ENCODE measurements at places on chromosomes 1 and 21. TPM values are rescaled to one million over a fixed set of nuclear protein-coding genes. Genes with fewer than 3 reads are reported as not detected.

The SYNC gene
- 16.4 TPM for total RNA-seq

The LAMC1 gene
- total RNA-seq = 802 TPM

The PCAT6 gene
- not detected for total RNA-seq

The C4BPA gene
- under 0.01 TPM for total RNA-seq

The SPRR2B gene
- not detected for total RNA-seq

The NFASC gene
- 0.17 TPM for total RNA-seq

The TCHH gene
- 0.17 TPM for total RNA-seq

DNA sequence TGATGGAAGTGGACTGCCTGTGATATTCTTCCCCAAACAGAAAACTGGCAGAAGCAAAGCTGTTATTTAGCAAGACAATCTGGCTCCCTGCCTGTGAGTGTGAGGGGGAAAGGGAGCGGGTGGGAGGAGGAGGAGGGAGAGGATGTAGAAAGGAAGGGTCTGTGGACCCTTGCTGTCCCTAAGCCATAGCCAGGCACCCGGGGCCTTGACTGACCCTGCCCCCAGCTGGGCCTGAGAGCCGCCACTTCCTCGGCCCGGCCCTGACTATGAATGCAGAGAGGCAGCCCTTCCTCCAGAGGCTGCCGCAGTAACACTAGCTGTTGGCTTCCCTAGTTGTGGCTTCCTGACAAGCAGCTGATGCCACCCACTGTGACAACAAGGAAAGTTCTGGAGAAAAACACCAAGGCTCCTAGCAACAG lies 13.9 kb downstream of the PLA2G2F start:
- DNase-seq = no peak

DNA sequence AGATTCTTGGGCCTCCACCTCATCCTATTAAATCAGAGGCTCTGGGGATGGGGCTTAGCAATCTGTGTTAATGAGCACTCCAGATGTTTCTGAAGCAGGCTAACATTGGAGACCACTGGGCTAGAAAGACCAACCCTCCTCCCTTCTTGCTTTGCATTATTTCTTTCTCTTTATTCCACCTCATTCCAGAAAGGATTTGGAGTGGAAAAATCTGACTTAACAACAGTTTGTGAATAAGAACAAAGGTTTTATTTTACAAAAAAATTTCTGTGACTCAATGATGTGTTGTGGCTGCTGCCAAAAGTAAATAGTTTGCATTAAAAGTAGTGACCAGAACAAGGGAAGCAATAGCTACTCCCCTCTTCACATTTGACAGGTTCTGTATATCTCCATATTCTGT lies 79.4 kb downstream of the TGFB2 start:
- DNase-seq = no peak

DNA sequence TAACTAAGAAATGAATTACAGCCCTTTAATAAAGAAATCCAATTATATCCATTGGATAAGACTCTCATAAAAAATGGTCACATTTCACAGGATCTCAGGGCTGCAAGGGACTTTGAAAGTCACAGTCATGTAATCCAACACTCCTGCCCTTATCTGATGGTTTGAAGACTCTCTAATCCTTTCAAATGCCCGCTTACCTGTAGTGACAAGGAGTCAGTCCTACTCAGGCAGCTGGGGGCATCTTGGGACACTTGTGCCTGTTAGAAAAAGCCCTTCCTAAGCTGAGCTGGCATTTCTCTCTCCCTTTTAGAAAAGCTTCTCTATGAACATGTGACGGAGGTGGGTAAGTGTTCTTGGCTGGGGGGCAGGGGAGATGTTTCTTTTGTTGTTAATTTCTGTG lies 11.0 kb upstream of the ZNF691 start:
- DNase-seq = no peak

- peak; percentile 99 for DNase-seq
Observed at GRCh38 chr1:201713086-201713810, 115.7 kb upstream of the IPO9 start.

DNA sequence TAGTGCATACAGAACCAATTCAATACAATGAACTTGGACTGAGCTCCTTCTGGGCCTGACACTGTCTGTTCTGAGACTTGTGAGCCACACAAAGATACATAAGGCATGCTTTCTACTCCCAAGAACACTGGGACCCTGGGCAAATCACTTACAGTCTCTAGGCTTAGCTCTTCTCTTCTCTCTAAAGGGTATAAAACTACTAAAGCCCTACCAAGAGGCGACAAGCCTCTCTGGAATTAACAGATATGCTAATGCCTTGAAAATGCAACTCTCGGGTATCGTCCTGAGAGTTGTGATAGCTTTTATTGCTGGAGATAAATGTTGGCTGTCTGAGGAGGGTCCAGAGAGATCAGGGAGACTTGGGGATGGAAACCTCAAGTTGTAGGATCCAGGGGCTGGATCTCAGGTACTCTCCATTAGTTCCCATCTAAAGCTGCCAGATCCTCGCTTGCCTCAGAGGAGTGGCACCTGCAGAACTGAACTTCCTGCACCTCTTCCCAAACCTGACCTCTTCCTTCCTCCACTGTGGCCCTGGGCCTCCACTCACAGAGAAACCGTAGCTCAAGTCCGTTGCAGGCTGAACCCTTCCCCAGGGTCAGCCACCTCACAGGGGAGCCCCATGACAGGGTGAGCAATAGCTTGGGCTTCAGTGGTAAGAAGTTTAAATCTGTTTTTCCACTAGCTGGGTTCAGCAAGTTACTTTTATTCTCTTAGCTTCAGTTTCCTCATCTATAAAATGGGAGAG lies 11.5 kb upstream of the CFAP45 start:
- peak; percentile 34 for DNase-seq

DNA sequence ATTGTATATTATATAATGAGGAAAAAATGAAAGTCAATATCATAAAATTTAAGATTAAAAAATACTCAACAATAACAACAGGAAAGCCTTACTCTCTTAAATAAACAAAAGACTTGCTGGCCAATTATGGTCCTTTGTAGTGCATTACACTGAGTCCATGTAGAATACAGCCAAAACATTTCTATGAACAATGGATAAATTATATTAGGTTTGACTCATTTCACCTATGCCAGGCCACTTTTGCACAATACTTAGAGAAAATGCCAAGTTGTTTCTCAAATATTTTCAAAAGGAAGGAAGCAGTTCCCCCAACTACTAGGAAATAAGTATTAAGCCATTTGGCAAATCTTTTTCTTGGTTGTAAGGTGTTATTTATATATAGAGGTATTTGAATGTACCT lies 19.8 kb upstream of the UCK2 start:
- DNase-seq = peak; percentile 68

DNA sequence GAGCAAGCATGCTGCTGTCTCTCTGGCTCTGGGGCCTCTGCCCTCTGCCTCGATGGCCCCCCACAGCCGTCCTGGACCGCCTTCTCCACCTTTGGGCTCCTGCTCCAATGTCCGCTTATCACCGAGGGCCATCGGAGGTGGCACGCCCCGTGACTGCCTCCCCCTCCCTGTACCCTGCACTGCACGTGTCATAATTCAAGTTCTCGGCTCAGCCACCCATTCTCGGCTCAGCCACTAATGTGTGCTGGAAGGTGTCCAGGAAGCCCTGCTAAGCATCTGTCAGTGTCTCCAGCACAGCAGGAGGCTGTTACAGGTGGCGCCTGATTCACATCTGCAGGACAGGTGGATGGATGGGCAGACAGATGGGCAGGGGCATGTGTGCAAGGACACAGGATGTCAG lies 45.5 kb downstream of the TP73 start:
- no peak for DNase-seq

- peak; percentile 79 for DNase-seq
Observed at GRCh38 chr1:56584910-56585528, 5.7 kb upstream of the PLPP3 start.

GRCh38 chr1:78760858-78761257 lies 111.2 kb downstream of the IFI44 start:
- DNase-seq = no peak

GRCh38 chr1:186183970-186184628 lies 191.0 kb downstream of the TPR start:
- no peak for DNase-seq

- peak; percentile 67 for DNase-seq
Observed at GRCh38 chr1:203628201-203629015, 1.8 kb downstream of the ATP2B4 start.

GRCh38 chr1:216057063-216057462 lies 366.2 kb downstream of the USH2A start:
- DNase-seq = no peak

GRCh38 chr1:54312796-54313316 lies 93.3 kb downstream of the SSBP3 start:
- DNase-seq = peak; percentile 89

DNA sequence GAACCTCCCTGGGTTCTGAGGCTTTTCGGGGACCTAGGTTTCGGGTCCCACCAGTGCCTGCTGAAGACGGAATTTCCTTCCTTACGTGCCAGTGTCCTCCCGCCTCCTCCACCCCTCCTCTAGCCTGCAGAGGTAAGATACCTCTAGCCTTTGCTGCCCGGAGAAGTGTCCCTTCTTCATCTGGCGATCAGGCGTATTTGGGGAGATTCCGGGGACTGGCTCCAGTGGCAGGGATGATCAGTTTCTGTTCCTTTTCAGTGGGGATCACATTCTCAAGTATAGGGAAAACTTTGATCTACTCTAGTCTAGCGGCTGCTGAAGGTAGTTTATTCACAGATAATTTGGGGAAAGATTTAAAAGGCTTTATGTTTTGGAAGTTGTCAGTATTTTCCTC lies 674 bp downstream of the CEP350 start:
- peak; percentile 46 for DNase-seq

DNA sequence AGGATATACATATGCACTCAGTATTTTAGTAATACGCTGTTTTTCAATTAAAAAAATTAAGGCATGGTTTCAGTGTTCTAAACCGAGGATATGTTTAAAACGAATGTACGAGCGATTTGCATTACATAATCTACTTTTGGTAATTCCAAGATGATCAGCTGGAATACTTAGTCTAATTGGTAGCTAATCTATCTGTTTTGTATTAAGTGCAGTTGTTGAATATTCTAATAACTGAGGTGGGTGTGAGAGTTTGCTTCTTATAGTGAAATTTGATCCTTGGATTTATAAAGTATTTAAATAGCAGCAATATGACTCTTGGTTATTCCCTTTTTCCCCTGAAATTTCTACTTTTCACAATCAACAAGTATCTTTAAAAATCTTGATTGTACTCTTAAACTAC lies 1.3 kb downstream of the RNF2 start:
- no peak for DNase-seq

DNA sequence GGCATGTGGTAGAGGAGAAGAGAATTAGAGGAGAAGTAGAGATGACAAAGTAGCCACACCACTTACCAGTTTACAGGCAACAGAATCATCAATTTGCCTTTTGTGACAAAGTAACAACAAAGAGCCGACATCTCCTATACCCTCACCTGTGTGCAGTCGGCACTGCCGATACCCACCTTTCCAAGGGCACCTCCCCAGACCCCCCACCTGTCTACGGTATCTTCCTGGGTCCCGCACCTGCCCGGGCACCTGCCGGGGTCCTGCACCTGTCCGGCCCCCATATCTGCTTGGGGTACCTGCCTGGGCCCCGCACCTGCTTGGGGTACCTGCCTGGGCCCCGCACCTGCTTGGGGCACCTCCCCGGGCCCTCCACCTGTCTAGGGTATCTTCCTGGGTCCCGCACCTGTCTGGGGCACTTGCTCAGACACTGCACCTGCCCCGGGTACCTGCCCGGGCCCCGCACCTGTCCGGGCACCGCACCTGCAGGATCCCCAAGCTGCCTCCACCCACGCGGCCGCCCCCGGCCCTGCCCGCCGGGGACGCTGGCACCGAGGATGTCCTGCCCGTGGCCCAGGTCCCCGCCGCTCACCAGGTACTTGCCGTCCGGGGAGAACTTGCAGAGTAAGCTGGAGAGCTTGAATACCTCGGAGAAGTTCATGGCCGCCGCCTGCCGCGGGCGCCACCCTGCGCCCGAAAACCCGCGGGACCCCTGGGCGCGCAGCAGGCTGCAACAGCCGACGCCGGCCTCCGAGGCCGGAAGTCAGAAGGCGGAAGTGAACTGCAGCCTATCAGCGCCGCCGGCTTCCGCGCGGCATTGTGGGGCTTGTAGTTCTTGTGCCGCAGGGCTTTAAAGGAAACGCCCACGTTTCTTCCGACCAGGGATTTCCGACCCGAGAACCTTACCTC lies at the start of gene WRAP73:
Gene WRAP73, minus strand, starts transcription at position 762 of the 906 bp plus-strand sequence. Its CDS starts 104 bp downstream, at position 658.
- peak; percentile 93 for DNase-seq

DNA sequence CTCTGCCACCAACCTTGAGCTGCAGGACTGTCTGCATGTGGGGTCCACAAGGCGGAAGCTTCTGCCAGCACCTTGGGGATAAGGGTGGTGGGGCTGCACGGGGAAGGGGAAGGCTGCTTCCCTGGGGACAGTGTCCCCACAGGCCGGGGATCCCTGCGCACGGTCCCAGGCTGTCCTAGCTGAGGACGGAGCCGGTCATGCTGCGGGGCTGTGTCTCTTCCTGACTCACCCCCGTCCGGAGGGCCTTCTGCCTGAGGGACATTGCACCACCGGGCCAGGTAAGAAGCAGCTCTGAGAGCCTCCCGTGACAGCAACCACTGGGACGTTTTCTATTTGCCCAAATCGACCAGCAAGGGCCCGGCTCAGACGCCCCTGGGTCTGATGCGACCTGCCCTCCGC lies 29.9 kb downstream of the KRTAP10-1 start:
- no peak for DNase-seq

DNA sequence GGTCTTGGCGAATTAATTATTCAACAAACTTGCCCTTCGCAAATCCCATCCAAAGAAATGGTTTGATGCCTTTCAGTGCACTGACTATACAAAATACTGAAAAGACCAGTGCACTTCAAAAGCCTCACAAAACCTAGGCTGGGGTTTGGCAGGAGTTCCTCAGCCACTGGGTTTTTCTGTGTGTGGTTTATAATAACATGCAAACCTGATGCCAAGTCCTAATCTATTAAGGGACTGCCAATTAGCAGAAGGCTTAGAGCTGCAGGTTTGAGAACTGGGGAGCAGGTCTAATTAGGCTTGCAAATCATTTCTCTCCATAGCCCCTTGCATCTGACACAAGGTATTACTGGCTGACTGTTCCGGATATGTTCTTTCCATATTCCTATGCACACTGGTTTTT lies 27.7 kb downstream of the PLPP3 start:
- DNase-seq = no peak

DNA sequence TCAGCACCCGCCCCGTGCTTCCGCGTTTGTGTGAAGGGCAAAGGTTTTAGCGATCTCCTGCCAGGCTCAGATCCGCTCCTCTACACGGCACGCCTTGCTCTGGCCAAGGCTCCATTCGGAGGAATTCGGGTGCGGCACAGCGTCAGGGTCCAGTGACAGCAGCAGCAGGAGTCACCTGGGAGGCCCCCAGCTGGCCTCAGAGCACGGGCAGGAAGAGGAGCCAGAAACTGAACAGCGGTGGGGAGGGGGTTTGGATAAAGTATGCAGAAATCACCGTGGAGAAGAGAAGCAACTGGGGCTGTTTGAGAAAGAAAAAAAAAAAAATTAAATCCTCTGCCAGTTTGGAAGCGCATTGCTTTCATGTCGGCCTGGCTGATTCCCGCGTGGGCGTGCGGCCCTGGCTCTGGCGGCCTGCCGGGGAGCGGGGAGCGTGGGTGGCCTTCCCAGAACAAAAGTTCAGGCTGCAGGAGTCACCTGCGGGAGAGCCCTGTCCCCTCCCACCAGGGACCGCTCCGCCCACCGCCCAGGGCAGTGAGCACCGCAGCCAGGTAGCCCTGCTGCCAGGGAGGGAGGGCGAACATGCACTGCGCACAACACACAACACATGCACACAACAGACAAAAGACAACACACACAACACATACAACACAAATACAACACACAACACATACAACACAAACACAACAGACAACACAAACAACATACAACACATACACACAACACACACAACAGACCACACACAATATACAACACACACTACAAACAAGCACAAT lies 107.6 kb downstream of the ETS2 start:
- peak; percentile 62 for DNase-seq
